Activated CD4-positive, alpha-beta T cell treated with anti-CD3 and anti-CD28 coated beads, Interleukin-2, amount 50 U/mL, for 1 hour (primary cell): ENCODE measurements at places on chromosomes 2 and 18.

DNA sequence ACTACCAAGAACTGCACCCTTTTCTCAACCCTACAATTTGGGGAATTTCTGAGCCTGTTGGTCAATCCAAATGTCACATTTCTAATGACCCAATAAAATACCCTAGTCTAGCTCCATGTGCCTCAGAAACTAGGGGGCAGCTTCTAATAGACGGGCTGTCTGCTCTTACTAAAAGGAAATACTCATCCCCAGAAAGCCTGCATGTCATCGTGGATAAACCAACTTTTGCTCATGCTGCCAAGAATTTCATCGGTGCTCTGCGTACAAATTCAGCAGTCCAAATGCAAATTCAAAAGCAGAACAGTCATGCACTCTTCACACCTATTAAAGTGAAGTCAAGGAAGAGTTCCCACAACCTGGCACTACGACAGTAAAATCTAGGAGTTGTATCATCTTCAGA is 377.3 kb downstream of the LNPK start:
- no peak for DNase-seq

DNA sequence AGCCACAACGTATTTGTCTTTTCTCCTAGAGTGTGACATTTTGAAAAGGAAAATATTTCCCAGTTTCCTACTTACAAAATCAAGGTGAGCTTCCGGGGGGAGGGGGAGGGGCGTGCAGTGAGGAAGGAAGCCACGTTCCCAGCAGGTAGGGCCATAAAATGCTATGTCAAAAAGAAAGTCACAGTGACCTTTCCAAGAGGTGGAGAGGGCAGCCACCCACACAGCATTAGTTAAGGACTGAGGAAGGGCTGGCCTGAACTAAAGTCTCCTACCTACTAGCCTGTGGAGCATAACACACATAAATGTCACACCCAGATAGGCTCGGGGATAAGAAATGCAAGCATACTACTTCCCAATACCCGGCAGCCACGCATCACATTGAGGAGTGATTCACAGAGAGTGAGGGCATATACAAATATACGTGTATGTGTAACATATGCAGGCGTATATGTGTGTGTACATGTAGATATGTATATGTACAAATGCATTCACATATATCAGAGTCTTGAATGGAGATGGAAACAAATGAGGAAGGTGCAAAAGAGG is 191.1 kb downstream of the STK39 start:
- DNase-seq: no peak

DNA sequence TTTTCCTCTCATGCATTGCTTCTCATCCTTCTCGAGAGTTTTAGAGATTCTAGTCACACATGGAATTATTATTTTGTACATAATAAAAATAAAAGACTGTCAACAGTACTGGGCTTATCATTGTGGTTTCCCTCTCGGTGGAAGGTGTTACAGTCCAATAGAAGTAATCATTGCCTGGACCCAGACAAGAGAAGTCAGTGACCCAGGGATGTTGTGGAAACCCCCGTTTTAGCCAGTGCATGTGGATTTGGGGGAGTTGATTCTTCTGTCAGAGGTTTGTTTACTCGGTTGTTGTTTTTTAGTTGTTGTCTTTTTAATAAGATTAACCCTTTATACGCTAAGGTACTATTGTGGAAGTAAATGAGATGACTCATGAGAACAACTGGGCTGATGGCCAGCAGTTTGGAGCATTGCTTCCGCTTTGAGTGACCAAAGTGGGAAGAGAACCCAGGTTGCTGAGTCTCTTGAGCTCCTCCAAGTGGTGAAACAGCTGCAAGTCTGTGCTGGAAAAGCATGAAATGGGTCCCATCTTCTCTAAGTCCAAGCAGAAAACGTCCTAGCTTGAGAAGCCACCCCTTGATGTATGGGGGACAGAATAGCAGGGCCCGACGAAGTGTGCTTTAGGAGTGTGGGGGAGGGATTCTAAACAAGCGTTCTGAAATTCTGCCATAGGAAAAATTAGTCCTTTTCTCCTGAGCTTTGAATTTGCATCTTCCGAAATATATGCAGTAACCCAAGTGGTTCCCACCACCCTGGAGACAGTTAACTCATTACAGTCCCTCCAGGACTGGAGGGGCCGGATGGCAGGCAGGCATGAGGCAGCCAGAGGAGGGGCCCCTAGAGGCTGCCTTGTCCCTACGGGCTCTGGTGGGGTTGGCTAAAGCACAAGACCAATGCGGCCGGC is 61.8 kb upstream of the GPR45 start:
- no peak for DNase-seq

- no peak for DNase-seq
These were observed 294.2 kb upstream of the SALL3 start for GRCh38 chr18:78685250-78685979.

DNA sequence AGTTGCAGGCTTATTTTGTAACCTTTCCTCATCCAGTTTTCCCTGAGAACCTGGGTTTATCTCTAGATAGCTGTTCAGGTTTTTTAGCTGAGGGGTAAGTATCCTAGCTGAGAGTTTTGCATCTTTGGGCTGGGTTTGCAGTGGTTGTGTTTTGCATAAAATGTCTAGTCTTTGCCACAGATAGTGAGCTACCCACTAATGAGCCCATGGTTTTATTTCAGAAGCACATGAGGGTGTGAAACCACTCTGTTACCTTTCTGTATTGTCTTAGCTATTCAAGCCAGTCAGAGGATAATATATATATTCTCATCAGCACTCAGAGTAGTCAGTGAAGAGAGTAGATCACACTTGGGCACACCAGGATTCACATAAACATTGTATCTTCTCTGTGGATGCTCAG is 24.6 kb upstream of the TXNDC2 start:
- no peak for DNase-seq

DNA sequence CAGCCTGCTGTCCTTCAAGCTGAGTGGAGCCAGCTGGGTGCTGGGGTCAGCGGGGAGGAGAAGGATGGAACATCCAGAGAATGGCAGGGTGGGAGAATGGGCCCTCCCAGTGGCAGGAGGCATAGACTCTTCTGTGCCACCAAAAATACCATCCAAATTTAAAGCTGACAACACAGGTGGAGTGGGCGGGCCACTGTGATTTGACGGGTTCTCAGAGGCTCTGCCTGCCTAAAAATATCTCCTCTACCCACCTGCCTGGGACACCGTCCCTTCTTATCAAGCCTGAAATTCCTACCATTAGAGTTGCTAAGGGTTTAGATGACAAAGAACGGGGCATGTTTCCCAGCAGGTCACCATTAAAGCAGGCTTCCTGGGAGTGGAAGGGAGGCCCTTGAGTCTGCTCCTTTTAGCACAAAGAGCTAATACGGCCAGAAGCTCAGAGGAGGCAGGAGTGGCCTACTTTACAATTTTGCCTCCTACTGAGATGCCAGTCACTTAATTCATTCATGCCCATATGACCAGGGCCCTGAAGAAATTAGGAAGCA is 19.8 kb upstream of the MARCHF4 start:
- DNase-seq: no peak

GRCh38 chr18:76476665-76477561 is 18.1 kb downstream of the ZNF516 start:
- DNase-seq: no peak

DNA sequence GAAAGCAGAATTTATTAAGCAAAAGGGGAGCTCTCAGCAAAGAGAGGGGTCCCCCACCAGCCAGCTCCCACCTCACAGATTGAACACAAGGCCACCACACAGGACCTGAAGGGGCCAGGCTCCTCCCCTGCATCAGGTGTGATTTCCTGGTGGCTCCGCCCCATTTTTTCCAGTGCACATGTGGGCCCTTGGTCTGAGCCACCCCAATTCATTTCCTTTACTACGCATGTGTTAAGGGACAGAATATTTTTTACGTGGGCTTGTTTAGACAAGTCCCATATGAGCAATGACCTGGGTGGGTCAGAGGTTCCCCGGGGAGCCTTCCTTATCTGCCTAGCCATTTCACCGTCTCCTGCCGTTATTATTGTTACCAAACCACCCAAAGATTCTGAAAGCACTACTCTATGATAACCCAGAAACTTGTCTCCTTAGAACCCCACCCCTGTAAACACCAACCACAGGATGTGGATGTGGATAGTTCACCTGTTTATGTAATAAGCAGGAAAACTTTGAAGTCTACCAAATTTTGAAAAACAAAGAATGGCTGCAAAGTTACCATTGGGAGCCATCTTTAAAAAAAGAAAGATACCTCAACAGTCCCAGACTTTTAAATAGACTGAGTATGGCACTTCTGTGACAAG is 191.7 kb downstream of the CD226 start:
- DNase-seq: no peak

DNA sequence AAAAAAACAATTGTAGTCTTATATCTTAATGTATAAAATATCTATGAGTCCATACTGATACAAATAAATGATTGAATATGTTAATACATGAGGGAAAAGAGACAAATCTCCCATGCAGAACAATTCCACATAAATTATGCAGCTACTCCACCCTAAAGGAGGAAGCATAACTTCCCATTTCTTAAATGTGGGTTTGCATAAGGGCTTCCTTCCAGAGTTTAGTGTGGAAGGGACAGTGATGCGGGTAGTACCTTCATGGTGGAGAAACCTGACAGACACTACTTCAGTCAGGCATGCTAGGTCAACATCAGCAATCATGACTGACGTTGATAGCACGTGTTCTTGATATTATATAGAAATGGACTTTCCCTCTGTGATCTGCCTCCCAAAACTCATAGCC is 146.9 kb upstream of the STON1 start:
- no peak for DNase-seq

DNA sequence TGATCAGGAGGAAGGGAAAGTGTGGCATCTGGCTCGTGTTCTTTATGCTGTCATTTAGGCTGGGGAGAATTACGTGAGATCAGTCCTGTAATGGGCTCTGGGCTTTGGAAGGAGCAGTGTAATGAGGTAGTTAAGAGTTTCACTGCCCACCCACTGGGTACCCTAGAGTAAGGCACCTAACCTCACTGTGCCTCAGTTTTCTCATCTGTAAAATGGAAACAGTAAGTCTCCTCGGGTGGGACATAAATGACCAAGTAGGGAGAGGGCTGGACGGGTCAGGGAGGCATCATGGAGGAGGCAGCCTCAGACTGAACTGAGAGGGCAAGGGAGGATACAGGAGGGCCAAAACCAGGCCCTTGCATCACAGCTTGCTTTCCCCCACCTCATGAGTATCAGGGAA is 97.3 kb upstream of the MCFD2 start:
- no peak for DNase-seq

- no peak for DNase-seq
These were observed 201.6 kb upstream of the PARD3B start for GRCh38 chr2:204343685-204344084.

GRCh38 chr2:586641-587076 is 90.5 kb downstream of the TMEM18 start:
- no peak for DNase-seq

DNA sequence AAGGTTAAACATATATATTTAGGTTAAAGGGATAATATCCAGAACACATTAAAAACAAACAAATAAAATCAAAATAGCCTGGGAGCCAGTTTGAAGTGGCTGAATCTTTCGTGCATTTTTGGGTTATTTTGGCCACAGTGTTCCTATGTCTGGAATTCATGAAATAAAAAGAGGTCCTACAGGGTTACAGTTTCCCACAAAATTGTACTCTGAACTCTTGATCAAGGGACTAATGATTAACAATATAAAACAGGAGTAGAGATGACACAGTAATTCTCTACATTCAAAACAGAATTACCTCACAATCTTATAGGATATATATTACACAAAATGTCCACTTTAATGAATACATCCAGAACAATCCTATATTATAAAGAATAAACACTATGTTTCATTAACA is 24.9 kb downstream of the VPS4B start:
- DNase-seq: no peak

DNA sequence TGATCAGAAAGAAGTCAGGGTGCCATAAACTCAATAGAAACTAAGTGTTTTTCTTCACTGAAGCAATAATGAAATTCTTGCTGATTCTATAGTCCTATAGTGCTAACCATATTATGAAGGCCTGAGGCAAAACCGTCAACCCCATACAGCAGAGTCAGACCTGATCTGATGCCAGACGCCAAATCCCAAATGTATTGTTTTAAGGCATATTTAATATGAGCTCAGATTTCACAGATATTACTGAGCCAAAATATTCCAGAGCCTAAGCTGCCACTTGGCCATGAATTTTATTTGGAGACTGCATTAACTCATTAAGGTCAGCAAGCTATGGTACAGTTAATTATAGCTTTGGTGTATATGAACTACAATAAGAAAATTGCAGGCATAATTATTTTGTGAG is 53.4 kb downstream of the SCN1A start:
- no peak for DNase-seq

DNA sequence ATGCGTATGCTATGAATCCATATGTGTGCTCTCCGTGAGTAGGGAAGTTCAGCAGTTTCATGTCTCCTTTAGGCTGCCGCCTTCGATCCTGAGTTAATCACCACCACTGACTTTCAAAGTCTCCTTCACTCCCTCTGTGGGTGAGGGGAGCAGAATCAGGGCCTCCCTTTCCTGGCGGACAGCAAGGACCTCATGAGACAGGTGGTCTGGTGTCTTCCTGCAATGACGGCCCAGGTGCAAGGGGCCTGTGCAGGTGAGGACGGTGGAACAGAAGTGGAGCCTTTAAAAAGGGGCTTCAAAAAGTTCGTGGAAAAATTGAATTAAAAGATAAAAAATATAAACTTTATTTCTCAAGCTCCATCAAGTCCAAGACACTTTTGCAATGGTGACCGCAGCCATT is 222.6 kb downstream of the TWIST2 start:
- DNase-seq: no peak

DNA sequence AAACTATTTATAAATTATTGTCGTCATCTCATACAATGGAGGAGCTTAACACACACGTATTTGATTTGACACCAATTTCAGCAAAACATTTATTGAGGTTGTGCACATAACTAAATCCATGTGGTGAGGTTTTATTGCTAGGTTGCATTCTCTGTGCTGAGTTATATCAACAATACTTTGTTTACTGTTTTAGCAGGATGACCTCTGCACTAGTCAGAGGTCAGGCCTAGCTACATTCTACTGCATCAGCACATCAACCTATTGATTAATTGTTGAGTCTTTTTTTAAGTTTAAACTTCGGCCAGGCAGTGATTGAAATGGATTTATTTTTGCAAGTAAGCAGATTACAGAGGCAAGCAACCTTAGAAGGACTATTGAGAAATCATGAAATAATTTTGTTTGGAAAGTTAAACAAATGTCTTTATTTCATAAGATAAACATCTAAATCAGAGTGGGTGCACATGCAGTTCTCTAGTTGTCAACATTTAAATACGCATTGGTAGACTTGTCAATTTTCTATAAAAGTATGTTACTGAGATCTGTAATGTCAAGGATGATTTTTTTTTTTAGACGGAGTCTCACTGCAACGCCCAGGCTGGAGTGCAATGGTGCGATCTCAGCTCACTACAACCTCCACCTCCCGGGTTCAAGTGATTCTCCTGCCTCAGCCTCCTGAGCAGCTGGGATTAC is 75.2 kb upstream of the CD28 start:
- DNase-seq: no peak
